GM12892 (cell line): ENCODE measurements at places on chromosomes 3 and 15.

GRCh38 chr3:123788710-123789109, 95.4 kb downstream of the MYLK start:
- DNase-seq = no peak

GRCh38 chr15:66429546-66429945, 42.8 kb downstream of the MAP2K1 start:
- no peak for DNase-seq

DNA sequence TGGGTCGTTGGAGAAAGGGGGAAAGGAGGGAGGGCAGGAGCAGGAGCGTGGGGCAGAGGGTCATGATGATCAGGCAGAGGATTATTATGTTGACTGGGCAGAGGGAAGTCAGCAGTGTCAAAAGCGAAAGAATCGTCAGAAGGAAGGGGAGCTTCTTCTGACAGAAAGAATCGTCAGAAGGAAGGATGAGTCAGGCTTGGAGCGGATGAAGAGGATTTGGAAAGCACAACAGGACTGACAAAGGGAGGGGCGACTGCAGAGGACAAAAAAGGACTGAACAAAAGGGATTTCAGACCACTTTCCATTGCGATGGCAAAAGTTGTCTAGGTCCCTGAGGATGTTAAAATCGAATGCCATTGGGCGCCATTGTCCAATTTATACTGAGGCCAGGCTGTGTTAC, 1053.5 kb downstream of the SI start:
- no peak for DNase-seq

DNA sequence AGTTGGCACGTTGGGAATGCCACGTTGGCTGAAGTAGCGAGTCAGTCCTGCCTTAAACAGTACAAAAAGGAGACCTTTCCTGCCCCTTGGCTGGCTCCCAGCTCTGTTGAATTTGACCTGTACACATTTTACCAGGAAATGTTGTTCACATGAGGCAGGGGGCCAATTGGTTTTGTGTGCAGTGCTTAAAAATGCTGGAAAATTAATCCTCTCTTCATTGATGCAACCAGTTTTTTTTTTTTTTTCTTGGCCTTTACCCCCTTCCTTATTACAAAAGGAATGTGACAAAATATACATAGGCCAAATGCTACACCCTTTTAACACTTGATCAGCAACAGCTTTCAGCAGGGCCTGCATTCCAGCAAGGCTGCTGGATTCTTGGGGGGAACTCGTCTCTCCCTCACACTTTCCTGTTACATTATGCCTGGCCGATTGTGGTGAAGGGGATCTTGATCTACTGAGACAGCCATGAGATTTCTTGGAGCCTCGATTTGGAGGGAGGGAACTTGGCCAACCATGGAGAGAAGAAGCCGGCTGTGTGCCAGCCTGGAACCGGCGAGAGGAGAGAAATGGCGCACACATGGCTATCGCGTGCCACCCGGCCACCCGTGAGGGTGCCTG, 93.1 kb downstream of the DNASE1L3 start:
- DNase-seq = no peak

GRCh38 chr15:70199540-70200410, 102.1 kb upstream of the TLE3 start:
- no peak for DNase-seq

DNA sequence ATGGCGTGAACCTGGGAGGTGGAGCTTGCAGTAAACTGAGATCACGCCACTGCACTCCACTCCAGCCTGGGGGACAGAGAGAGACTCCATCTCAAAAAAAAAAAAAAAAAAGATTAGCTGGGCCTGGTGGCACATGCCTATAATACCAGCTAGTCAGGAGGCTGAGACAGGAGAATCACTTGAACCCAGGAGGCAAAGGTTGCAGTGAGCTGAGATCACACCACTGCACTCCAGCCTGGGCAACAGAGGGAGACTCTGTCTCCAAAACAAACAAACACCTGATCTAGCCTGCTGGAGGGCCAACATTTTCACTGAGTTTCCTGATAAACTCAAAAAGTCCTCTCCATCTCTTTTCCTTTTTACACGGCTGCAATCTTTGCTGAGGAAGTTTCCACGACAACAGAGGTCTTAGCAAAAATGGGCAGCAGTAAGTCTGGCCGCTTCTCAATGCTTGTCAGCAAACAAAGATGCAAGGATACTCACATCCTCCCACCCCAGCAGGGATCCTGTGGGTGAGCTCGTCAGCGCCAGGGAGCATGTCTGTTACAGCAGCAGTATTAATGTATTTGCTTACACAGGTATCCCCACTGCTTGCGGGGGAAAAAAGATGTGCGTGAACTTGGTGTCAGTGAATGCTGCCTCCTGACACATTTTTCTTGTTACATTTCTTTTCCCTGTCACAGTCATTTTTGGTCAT, 21.0 kb upstream of the CCDC174 start:
- no peak for DNase-seq

DNA sequence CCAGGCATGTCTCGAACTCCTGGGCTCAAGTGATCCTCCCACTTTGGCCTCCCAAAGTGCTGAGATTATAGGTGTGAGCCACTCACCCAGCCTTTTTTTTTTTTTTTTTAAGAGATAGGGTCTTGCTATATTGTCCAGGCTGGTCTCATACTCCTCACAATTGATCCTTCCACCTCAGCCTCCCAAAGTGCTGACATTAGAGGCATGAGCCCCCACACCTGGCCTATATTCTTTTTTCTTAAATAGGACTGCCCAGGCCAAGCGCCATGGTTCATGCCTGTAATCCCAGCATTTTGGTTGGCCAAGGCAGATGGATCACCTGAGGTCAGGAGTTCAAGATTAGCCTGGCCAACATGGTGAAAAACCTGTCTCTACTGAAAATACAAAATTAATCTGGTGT, 12.5 kb downstream of the NR1I2 start:
- no peak for DNase-seq

- no peak for DNase-seq
These were observed 848.6 kb downstream of the IGSF11 start for GRCh38 chr3:118186051-118186450.

DNA sequence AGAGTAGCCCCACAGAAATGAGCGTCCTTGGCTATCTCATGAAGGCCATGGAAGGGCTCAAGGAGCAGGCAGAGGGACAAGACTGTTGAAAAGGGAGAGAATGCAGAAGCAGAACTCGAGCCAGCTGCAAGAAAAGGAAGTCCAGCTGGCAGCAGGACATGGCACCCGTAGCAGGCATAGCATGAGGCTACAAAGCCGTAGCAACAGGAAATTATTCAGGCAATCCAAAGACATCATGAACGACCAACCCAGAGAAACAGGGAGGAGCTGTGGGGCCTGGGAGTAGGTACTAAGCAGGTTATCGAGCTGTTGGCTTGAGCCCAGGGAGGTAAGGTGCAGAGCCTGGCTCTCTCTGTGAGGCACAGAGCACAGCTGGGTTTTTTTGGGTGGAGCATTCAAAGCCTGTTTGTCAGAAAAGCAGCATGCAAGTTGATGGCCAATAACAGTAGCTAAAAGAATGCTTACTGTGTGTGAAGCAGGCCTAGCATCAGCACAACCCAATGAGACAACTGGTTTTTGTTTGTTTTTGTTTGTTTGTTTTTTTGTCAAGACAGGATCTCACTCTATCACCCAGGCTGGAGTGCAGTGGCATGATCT, 144.0 kb upstream of the SMAD3 start:
- no peak for DNase-seq

- DNase-seq = no peak
These were observed 60.1 kb upstream of the ICE2 start for GRCh38 chr15:60539016-60539415.

- DNase-seq = no peak
These were observed 1505.0 kb downstream of the SI start for GRCh38 chr3:163573324-163573723.

DNA sequence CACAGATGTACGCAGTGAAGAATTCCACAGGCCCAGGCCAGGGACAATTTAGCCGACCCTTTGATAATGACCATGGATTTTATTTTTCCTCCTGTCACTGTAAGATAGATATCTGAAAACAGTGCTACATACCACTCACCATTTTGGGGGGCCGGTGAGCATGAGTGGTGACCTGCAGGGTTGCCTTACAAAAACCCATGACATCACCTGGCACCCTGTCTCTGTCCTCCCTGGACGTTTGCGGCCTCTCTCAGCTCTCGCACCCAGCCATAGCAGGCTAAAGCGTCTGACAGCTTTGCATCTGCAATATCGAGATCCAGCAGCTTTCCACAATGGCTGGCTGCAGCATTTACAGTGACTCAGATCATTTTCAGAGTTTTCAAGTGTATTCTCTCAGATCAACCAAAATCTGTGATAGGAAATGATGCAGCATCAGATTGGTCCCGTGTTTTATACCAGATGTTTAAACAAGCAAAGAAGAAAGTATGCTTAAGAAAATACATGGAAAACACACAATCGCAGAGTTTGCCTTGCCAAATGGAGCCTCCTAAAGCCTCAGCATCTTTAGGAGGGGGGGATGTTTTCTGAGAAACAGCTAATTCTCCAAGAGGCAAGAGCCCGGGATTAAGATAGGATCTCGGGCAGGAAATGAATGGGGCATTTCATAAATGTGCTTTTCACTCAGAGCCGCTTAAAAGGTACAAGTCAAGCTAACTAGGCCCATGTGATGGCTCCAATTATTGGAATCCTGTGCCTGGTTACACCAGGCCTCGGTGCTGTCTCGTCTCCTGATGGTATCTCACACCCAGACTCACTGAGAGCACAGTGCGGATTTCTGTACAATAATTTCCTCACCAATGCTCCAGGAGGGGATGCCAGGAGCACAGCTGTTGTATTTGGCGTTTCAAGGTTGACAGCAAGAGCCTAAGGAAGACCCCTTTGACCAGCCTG, 257.3 kb downstream of the XXYLT1 start:
- DNase-seq = no peak

- no peak for DNase-seq
These were observed 214.8 kb upstream of the CTDSPL start for GRCh38 chr3:37646865-37647264.

- no peak for DNase-seq
These were observed 8.9 kb upstream of the GABRB3 start for GRCh38 chr15:26781816-26782215.

DNA sequence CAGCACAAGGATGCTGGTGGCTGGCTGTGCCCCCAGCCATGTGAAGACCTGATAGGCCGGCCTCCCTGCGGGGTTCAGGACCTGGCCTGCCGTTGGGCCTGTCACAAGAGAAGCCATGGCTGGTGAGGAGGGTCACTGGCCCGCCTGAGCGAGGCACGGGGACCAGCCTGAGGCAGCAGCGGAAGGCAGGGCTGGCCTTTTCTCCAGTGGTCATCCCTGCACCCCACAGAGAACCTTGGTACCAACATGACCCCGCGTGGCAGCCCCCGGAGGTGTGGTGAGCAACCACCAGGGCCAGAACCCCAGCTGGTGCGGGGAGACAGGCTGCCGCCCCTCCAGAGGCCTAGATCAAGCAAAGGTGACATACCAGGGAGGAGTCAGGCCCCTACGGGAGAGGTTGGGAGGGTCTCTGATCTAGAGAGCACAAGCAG, 134.1 kb upstream of the MEF2A start:
- no peak for DNase-seq

DNA sequence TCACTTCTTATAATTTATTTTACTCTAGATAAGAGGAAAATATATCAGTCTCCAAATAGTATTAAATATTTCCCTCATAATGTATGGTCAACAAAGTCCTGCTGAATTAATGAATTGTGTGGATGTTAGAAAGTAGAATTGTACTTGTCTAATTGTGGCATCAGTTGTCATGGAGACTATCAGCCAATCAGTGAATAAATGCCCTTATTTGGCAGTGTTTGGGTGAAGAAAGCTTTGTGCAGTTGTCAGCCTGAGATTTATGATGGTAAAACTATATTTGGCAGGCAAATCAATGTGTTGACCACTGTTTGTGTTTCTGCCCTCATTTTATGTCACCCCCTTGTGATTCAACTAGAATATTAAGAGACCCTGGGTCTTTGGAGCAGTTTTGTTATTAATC, 293.6 kb upstream of the MDFIC2 start:
- no peak for DNase-seq

GRCh38 chr3:82814660-82815059, 1053.2 kb upstream of the GBE1 start:
- no peak for DNase-seq

DNA sequence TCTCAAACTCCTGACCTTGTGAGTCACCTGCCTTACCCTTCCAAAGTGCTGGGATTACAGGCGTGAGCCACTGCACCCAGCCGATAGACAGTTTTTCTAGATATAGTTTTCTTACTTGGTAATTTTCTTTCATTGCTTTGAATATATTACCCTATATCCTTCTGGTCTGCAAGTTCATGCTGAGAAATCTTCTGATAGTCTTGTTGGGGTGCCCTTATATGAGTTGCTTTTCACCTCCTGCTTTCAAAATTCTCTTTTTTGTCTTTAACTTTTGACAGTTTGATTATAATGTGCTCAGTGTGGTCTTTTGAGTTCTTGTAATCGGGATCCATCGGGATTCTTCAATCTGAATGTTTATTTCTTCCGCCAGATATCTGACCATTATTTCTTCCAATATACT, 217.3 kb downstream of the GREM1 start:
- DNase-seq = no peak

DNA sequence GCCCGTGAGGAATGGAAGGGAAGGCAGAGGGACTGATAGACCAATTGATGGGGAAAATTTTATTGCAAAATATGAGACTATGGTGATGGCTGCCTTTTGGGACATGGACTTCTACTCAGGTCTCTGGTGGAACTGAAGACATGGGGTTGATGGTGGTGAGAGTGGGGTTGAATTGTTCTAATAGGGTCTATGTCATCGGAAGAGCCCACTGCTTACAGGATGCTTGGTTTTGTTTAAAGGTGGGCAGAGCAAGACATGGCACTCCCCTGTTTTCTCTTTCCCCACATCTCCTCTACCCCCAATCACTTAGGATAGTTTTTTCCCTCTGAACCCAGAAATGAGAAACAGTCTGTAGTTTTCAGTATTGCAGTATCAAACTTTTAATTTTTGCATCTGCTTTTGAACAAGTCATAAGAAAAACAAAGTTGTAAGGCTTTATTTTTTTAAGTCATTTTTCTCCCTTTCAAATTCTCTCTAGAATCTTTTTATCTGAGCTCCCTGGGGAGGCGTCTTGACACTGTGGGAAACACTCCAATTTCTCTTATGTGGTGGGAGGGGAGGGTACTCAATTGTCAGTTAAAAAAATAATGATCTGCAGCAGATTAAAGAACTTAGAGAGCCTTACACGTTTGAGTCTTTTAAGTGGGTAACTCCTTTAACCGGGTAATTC, 276.2 kb upstream of the TBC1D5 start:
- no peak for DNase-seq
